Stimulated activated CD8-positive, alpha-beta memory T cell treated with anti-CD3 and anti-CD28 coated beads, Interleukin-4, amount 100 ng/mL, for 4 hours (primary cell): ENCODE measurements at places on chromosomes 5 and 9.

DNA sequence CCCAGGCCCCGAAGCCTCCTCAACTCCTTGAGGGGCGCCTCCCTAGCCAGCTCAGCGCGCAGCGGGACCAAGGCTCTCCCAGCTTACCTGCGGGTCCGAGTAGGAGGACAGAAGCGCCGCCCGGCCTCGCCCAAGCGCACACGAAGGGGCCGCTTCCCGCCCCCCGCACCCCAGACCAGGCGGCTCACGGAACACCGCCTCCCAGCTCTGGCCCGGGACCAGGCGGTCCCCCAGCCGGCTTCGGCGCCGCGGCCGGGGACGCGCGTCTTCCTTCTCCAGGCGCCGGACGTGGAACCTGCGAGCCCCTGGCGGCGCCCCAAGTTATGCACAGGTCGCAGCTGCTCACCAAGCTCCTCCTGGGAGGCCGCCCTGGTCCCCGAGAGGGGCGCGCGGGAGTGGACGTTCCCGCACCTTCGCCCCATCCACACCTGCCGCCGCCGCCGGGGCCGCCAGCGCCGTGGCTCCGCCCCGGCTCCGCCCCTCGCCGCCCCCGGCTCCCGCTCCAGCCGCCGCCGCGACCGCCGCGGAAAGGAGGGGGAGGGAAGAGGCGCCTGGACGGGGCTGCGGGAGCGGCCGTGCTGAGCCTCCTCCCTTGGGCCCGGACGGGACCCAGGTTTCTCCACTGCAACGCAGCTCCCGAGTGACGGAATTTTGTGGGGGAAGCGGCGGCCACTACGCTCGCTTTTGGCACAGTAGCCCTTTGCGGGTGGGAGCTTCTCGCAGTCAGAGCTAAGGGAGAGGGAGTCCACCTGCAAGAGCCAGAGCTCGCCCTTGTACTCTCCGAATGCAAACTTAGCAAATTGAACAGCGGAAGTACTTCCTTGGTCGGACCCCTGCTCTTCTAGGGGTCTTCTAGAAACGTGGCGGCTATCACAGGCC, 77.5 kb upstream of the IFNE start:
- peak; percentile 14 for DNase-seq

- no peak for DNase-seq
Observed at GRCh38 chr9:6188466-6188865, 27.1 kb upstream of the IL33 start.

DNA sequence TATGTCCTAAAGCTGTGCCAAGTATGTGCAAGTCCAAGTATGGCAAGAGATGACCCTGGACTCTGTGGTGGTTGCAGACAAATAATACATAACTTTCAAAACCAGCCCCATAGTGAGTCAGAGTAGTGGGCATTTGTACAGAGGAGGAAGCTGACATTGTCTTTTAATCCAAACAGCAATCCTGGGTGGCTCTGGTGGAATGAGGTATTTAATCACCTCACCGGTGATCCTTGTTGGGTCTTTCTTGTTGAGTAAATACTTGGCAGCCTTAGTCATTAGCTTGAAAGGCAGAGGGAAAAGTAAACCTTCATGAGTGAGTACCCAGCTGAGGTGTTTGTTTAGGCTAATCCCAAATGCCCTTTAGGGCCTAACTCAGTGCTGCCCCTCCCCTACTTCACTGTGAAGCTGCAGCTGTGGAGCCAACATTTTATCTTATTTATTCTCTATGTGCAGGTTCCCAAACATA, 148.7 kb upstream of the SLC12A2 start:
- DNase-seq: no peak

- no peak for DNase-seq
Observed at GRCh38 chr5:164497311-164498064, 992.1 kb downstream of the MAT2B start.

- DNase-seq: no peak
Observed at GRCh38 chr9:38372762-38373619, 19.5 kb upstream of the ALDH1B1 start.

DNA sequence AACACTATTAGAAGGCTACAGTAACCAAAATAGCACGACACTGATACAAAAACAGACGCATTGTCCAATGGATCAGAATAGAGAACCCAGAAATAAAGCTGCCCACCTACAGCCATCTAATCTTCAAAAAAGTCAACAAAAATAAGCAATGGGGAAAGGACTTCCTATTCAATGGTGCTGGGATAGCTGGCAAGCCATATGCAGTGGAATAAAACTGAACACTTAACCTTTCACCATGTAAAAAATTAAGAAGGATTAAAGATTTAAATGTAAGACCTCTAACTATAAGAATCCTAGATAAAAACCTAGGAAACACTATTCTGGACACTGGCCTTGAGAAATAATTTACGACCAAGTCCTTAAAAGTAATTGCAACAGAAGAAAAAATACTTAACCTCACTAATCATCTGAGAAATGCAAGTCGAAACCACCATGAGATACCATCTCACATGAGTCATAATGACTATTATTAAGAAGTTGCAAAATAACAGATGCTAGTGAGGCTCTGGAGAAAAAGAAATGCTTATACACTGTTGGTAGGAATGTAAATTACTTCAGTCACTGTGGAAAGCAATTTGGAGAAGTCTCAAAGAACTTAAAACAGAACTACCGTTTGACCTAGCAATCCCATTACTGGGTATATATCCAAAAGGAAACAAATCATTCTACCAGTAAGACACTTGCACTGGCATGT, 203.3 kb upstream of the CDH9 start:
- DNase-seq: no peak

GRCh38 chr9:96232164-96232538, 69.8 kb downstream of the HSD17B3 start:
- DNase-seq: no peak

- no peak for DNase-seq
Observed at GRCh38 chr5:169911448-169912212, 68.7 kb downstream of the INSYN2B start.

- DNase-seq: no peak
Observed at GRCh38 chr9:114214686-114215414, 59.5 kb downstream of the COL27A1 start.

- no peak for DNase-seq
Observed at GRCh38 chr9:122119166-122119521, 26.0 kb upstream of the TTLL11 start.

- peak; percentile 76 for DNase-seq
Observed at GRCh38 chr5:134555890-134556311, 30.4 kb downstream of the JADE2 start.

DNA sequence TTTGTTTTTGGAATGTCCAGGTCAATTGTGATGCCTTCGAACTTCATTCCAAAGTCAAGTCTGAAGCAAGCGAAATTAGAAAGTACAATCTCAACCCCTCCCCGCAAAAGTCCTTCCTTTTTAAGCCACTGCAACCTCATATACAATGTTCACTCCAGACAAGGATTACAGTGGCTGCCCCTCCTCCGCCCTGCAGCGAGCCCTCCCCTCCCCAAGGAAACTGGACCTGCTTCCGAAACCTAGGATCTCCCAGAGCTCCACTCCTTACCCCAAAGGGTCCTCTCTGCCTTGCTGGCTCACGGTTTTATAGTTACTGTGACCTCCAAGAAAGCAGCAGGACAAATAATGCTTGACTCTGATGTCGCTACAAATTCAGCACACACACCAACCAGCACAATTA, 10.4 kb downstream of the LRRC14B start:
- no peak for DNase-seq

DNA sequence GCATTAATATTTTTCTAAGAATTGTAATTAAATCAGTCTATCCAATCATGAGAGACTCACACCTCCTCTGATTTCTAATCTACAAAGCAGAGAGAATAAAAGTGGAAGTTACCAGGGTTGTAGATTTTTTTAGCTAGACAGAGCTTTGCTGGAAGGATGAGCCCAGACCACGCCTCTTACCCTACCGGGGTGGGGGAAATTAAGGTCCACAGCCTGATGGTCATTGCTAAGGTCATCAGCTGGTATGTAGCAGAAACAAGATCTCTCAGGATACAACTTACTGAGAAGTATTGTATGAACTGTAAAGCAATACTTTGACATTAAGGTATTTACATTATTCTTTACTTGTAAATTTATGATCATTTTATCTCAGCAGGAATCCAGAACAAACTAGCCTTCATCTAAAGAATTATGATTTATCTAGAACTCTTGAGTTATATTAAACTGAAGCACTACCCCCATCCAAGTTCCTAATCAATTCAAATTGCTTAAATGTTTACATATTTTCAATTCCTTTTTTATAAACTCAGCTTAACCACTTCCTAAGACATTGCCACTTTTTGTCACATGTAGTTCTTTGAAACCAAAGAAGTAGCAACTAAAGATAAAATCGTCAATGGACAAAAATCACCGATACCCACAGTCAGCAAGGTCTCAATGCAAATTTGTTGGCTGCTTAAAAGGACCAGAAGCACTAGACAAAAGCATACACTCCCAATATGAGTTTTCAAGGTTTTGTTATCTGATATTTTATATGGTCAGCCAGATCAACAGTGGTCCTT, 225.8 kb upstream of the DAPK1 start:
- DNase-seq: no peak
